ENCODE measurements at places on chromosomes 5 and 9.

- DNase-seq, result no peak
These were observed 140.1 kb upstream of the GRIA1 start for GRCh38 chr5:153350175-153350883.

- no peak for DNase-seq
These were observed 25.1 kb downstream of the POLK start for GRCh38 chr5:75536694-75537360.

DNA sequence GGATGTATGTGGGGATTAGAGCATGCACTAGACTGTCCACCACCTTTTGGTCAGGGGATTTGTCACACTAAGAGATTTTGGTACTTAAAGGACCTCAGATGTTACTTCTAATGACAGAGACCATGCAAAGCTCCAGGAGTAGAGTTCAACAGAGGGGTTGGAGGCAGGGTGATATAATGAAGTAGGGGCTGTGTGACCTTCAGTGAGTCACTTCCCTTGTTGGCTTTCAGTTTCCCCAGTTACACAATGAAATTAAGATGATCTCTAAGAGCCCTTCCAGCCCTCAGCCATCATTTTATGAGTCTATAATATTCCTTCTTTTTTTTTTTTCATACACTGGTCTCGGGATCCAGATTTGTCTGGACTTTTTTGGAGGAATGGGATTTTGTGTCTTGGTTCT, 26.8 kb downstream of the GLRA1 start:
- DNase-seq, result no peak

GRCh38 chr5:169176709-169177694, 123.9 kb downstream of the SLIT3 start:
- no peak for DNase-seq

DNA sequence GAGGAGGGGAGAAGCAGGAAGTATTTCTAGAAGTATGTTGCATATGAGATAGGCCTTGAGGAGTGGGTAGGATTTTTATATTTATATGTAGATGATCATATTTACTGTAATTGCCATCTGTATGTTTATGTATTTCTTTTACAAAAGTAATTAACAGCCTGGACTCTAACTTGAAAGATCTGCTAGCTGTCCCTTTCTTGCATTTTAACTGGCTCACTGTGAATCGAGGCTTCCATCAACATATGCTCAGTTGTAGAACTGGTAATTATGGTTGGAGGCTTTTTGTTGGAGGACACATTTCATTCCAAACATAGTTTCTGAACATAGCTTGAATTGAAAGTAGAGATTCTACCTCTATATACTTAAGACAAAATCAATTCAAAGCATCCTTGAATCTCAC, 23.4 kb downstream of the ABLIM3 start:
- DNase-seq, result no peak

DNA sequence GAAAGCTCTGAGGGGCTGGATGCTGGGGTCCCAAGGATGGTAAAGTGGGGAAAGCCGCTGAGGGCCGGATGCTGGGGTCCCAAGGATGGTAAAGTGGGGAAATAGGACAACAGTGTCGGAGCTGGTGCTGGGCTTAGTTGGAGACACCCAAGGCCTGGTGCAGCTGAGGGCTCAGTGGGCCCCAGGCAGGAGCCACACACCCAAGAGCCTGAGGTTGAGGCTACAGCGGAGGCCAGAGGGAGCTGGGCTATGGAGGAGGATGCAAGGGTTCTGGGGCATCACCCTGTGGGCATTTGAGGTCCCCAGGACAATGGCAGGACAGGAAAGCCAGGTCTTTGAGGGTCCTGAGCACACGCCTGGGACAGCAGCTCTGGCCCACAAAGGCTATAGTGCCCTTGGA, 19.1 kb upstream of the SLC9A3 start:
- no peak for DNase-seq

- DNase-seq, result no peak
These were observed 59.8 kb downstream of the ARHGEF37 start for GRCh38 chr5:149641000-149641576.

DNA sequence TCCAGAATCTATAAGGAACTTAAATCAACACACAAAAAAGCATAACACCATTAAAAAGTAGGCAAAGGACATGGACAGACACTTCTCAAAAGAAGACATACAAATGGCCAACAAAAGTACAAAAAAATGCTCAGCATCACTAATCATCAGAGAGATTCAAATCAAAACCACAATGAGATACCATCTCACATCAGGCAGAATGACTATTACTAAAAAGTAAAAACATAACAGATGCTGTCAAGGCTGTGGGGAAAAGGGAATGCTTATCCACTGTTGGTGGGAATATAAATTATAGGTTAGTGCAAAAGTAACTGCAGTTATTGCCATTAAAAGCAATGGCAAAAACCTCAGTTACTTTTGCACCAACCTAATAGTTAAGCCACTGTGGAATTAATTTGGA, 32.2 kb upstream of the SPATA31D4 start:
- DNase-seq, result no peak

DNA sequence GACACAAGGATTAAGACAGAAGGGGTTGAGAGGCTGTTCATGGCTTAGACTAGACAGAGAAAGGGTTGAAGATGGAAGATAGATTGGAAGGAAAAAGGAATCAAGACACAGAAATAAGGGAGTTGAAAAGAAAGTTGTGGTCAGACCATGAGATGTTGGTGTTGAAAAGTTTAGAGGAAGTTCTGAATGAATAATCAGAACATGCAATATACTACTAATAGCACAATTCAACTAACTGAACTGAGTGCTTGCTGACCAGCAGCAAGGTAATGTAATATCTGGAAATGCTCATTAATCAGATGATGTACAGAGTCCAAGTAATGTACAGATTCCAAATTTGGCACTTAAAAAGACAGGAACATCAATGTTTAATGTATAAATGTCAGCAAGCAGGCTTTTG, 10.6 kb upstream of the NNT start:
- peak; percentile 31 for DNase-seq

DNA sequence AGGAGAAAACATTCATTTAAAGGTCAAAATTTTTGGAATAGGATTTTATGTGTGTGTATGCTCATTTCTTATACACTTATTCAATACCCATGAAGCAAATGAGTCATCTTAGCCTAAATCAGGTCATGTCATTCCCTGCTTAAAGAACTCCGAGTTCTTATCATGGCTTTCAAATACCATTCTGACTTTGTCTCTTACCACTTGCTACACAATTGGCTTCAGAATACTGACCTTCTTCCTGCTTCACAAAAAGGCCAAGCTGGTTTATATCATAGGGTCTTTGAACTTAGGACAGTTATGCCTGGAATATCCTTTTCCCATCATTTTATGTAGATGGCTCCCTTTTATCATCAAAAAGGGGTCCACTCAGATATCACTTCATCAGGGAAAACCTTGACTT, 652.2 kb upstream of the WWC1 start:
- DNase-seq, result no peak

- peak; percentile 52 for DNase-seq
These were observed 727 bp downstream of the TRIM7 start for GRCh38 chr5:181204113-181204825.

- DNase-seq, result no peak
These were observed 50.1 kb downstream of the COL27A1 start for GRCh38 chr9:114205171-114206015.

DNA sequence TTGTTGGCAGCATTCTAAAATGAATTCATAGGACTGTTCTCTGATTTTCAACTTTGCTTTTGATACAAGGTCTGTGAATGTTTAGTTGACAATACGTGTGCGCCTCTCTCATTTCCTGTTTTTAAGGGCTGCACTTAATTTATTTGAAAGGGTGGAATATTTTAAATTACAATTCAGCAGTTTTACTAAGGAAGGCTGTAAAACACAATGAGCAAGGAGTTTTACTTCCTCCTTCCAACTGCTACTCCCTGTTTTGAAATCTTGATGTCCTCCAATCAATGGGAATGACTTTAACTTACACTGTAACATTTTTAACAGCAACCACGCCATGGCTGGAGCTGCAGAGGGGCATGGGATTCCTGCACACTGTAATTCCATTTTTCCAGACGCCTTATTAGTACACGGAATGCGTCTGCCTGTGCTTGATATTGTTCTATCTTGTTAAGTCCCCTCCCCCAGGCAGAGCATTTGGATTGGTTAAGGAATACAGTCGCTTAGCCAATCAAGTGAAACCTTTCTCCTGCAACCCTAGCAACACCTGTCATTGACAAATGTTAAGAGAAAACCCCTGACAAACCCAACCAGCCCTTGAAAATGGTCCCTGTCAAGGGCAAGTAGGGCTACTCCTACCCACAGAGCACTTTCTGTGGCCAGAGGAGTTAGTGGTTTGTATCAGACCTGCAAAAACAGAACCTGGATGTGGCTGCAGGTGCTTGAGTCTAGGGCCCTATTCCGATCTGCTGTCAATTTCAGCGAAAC, 12.5 kb upstream of the ZSWIM6 start:
- peak; percentile 60 for DNase-seq
